HFFc6 (cell line): ENCODE measurements at places on chromosomes 5 and 9. TPM values are rescaled to one million over a fixed set of nuclear protein-coding genes. Genes with fewer than 3 reads are reported as not detected.

DNA sequence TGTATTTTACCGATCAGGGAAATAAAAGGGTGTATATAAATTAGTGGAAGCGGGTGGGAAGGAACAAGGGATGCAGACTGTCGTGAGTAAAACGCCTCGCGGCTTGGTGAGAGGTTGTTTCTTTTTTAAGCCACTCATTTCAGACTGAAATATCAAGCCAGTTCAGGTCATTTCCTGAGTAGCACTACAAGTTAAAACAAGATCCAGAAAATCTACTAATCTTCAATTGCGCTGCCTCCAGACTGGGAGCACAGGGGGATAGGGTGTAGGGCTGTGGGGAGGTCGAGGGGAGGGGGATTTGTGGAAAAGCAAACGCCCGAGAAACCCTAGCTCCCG lies 140.8 kb downstream of the TSSK1B start:
- no peak for DNase-seq

- DNase-seq: no peak
These were observed 691.7 kb upstream of the SEMA6A start for GRCh38 chr5:117266280-117266679.

GRCh38 chr5:139108063-139108824 lies 89.9 kb downstream of the SIL1 start:
- peak; percentile 49 for DNase-seq

DNA sequence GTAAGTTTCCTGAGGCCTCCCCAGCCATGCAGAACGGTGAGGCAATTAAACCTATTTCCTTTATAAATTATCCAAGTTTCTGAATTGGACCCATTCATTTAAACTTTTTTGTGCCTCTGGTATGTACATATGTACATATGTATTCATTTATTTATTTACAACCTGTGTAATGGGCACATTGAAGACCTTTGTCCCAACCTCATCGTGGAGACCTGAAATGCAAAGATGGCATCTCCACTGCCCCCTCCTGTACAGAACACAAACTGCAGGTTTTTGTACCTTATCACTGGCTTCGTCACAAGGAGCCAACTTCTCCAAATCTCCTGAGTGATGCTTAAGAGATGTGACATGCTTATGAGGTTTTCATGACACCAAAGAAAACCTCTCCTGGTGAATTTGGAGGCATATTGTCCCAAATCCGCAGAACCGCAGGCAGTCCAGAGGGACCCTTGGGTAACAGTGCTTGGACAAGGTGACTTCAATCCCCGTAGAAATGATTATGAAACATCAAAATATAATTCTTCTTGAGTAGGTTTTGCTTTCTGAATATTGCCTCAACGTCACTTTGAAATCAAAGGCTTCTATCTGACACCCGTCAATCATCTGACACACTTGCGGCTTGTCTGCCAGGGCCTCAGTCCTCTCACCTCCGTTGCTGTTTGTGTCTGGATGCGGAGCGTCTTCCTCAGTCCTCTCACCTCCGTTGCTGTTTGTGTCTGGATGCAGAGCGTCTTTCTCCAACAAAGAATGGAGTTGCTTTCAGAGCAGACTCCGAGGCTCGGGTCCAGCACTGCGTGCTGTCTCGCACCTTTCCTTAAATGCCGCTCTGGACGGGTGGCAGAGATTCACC lies 135.0 kb upstream of the IRX4 start:
- DNase-seq: no peak

DNA sequence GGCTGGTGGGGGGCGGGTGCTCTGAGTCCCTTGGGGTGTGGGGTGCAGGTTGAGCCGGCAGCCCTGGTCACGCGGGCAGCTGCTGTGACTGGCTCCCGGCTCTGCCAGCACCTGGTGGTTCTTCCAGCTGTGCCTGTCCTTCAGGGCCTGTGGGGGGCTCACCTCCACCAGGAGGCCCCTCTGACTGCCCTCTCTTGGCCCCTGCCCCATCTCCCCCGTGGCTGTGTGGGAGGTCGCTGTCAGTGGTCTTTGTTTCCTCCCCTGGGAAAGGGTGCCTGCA lies 3.3 kb downstream of the RXRA start:
- DNase-seq: no peak

DNA sequence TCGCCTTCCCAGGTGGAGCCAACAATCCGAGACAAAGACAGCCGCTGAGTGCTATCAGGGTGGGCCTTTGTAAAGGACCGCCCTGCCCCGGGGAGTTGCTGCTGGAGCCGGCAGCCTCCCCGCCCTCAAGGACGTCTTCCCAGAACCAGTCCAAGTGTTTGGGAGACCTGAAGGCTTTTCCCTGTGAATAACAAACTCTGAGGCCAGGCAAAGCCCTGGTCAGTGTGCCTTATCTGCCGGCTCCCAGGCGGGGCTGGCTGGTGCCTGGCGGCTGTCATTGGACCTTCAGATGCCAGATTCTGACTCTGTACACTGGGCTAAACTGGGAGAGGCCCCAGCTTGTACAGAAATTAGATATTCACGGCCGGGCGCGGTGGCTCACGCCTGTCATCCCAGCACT lies 2.1 kb downstream of the SLC9A3 start:
- no peak for DNase-seq

DNA sequence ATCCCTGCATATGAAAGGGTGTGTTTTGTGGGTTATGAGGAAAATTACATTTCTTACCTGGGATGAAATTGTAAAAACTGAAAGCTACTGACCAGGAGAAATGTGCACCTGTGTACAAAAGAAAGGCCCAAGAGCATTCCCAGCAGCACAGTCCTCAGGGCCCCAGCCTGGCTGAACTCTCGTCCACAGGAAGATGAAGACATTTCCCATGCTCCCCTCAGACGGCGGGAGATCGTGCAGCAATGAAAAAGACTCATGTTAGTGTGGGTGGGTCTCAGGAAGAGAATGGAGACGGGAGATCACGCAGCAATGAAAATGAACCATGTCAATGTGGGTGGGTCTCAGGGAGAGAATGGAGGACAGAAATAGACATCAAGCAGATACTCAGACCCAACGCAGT lies 12.6 kb upstream of the LCN15 start:
- no peak for DNase-seq

DNA sequence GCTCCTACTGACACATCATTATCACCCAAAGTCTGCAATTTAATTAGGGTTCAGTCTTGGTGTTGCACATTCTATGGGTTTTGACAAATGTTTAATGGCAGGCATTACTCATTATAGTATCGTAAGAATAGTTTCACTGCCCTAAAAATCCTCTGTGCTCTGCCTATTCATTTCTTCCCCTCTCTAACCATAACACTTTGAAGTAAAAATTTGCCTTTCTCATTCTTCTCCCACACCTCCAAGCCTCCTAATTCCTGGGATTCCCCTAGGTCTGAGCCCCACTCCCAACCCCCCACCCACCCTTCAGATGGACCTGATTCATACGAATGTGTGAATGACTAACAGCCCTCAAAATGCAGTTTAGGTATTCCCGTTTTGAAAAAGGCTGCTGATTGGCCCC lies 18.4 kb downstream of the ENC1 start:
- DNase-seq: no peak

The ACOT12 gene
- not detected in 3 replicates for total RNA-seq

GRCh38 chr5:133316346-133317343 lies 264.8 kb downstream of the HSPA4 start:
- DNase-seq: no peak

The INVS gene
- 11.7 to 16.3 TPM (median 14.3 TPM) in 3 replicates for total RNA-seq

The NACC2 gene
- total RNA-seq: 38.9 to 46.7 TPM (median 42.4 TPM) in 3 replicates

DNA sequence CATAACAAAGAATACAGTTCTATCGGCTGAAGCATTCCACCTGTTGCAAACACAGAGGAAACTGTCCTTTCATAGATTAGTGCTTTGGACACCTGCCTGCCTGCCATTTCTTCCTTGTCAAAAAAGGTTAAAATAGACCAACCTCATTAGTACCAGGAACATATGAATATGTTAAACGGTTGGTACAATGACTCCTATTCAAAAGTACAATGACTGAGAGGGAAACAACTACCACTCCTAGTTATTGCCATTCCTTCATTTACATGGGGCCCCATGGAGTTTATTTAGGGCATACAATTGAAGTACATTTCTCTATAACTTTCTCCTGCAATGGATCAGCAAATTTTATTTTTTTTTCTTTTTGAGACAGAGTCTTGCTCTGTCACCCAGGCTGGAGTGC lies 77.4 kb upstream of the PIP5K1B start:
- DNase-seq: no peak

GRCh38 chr9:30932226-30932625 lies 1452.2 kb upstream of the ACO1 start:
- no peak for DNase-seq

The NTNG2 gene
- total RNA-seq: 0.34 to 0.57 TPM (median 0.39 TPM) in 3 replicates

- DNase-seq: no peak
These were observed 269.7 kb upstream of the GAS1 start for GRCh38 chr9:87216897-87217455.

DNA sequence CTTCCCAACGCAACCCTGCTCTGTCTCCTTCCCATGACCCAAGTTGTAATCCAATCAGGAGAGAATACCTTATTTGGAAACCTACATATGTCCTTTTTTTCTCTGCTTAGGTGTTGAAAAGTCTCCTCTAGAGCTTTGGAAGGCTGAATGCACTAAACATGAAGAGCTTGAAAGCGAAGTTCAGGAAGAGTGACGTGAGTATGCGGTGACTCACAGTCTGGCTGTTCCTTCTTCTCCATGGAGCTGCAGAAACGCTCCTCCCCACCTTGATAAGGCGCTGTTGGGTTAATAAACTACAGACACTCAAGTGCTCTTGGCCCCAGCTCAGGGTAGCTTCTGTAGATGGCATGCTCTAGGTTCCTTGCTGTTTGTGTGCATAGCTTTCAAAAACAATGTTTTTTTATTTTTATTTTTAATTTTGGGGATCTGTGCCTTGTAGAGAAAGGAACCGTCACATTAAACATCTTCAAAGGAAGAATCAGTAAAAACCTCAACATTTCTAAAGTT lies 30.7 kb downstream of the RAI14 start:
- peak; percentile 88 for DNase-seq

GRCh38 chr9:2824564-2824963 lies 19.3 kb downstream of the PUM3 start:
- DNase-seq: no peak

DNA sequence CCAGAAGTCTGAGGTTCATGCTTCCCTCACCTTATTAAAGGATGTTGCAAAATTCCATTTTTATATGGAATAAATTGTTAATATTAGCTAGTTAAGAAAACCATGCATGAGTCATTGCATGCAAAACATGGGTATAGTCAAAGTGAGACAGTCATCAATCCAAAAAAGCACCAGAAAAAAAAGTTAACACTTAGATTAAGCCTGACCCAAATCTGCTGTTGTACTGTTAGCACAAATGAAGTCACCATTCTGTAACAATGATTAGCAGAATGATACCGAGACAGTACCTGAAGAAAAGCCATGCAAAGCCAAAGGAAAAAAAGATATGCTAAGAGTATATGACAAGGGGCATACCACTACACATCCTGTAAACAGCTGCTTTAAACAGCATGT lies 49.5 kb downstream of the PKD2L2 start:
- DNase-seq: no peak

- DNase-seq: no peak
These were observed 12.2 kb upstream of the CARD19 start for GRCh38 chr9:93083592-93084470.

DNA sequence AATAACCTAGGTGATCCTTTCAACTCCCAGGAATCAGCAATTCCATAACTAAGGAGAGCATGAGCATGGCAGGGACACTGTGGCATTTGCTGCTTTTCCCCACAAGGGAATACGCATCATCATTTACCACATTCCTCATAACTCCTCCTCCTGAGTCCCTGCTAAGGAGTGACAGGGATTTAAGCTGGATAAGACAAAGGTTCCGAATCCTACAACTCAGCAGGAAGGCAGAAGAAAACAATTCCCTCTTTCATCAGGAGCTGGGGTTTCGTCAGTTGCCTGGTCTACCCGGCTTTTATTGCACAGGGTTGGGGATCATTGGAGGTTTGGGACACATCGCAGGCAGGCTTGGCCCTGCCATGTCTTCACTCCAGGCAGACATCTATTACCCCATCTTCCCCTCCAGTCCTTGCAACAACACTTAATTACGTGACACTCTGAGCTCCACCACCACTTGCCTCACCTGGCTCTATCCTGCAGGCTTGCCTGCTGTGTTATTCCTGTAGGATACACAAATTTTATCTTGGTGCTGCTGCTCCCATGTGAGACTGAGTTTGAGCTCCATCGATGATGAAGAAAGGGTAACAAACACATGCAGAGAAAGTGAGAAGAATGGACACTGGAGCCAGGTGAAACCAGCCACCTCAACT lies 563.0 kb upstream of the KLF4 start:
- no peak for DNase-seq

DNA sequence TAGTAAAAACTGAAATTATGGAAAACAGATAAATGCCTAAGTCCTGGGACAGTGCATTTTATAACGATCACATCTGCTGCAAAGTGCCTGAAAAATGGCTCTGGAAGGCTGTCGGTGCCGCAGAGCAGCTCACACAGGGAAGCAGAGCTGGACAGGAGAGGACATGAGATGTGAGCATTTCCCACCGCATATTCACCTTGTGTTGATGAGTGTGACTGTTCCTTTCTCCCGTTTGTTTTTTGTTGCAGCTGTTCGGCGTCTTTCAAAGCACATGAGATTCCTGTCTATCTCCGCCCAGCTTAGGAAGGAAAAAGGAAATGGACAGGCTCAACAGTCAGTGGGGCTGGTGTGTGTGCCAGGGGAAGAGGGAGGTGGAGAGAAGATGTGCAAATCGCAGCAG lies 164.9 kb upstream of the SEMA6A start:
- no peak for DNase-seq

DNA sequence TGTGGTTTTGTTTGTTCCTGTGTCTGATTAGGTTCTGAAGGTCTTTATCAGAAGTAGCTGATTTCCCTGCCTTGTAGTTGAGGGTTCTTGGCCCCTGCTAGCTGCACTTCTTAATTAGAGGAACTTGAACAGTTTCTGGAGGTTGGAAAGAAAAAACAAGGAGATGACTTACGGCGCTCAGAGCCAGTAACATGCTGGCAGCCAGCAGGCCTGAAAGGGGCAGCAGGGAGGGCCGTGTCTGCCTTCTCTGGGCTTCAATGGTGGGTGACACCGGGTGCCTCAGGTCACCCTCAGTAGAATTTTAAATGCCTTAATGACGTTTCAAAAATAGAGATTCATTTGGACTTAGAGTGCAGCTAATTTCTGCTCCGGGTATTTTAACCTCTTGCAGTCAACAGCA lies 15.8 kb downstream of the UBE2QL1 start:
- DNase-seq: no peak

- DNase-seq: no peak
These were observed 20.9 kb upstream of the SEMA6A start for GRCh38 chr5:116595498-116595897.

DNA sequence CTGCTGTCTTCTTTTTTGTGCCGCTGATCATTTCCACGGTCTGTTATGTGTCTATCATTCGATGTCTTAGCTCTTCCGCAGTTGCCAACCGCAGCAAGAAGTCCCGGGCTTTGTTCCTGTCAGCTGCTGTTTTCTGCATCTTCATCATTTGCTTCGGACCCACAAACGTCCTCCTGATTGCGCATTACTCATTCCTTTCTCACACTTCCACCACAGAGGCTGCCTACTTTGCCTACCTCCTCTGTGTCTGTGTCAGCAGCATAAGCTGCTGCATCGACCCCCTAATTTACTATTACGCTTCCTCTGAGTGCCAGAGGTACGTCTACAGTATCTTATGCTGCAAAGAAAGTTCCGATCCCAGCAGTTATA lies 17.1 kb downstream of the F2R start:
- no peak for DNase-seq
